T47D (cell line): ENCODE measurements at places on chromosomes 4 and X.

GRCh38 chr4:82998898-82999297 is 11.7 kb downstream of the LIN54 start:
- no peak for DNase-seq

DNA sequence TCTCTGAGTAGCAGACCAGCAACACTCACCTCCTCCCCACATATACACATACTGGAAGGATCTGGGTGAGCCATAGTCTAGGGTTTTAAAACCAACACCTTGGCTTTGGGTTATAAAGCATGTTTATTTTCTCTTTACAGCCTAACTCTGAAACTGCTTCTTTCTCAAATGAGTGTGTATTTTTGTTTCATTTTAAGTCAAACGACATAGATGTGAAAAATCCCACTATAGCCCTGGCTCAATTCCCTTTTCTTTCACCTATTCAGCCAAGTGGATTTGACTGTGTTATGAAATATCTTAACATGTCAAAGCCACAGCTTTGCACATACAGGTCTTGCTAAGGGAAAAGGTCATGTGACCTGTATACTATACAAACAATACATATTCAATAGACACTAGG is 13.8 kb downstream of the NEXMIF start:
- no peak for DNase-seq

DNA sequence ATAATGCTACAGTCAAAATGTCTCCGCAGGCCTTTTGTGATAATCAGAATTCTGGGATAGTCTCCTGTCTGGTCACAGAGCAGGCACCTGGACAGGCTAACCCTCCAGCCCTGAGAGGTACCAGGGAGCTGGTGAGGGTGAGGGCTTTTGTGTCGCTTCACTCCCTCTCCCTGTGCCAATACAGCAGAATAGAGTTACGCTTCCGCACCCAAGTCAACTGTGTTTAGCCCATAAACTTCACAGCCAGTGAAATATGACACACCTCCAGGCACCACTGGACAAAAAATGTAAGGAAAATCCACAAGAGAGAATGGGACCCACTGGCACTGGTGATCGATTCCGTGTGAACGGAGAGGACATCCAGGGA is 1.3 kb downstream of the GAK start:
- DNase-seq, result no peak

GRCh38 chr4:80014531-80014930 is 58.5 kb downstream of the ANTXR2 start:
- no peak for DNase-seq

DNA sequence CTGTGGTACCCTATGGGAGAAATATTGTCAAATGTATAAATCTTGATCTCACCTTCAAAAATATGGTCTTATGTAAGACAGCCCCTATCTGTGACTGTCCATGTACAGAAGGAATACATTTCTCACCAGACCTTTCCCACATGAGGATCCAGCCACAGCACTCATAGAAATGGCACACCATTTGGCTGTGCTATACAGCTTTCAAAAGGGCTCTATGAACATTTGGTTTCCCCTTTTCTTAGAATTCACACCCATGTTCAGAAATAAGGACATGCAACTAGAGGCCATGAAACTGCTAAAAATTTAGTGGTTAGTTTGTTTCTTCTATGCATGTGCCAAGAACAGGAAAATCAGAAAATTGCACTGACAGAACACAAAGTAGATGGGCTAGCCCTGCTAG is 62.7 kb downstream of the ANTXR2 start:
- DNase-seq, result no peak

DNA sequence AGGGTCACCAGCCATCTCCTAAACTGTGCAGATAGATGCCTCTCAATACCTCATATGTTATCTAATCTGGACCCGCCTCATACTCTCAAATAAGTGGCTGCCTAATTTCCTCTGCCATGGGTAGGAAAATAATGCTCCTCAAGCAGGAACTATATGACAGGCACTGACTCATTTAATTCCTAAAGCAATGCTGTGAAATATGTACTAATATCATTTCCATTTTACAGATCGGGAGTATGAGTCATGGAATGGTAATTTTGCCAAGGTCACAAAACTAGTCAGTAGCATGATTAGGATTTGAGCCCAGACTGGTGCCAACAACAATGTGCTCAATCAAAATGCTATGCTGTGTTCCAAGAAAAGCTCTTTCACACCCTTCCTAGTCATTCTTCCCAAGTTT is 3.0 kb upstream of the NXT2 start:
- DNase-seq, result no peak

DNA sequence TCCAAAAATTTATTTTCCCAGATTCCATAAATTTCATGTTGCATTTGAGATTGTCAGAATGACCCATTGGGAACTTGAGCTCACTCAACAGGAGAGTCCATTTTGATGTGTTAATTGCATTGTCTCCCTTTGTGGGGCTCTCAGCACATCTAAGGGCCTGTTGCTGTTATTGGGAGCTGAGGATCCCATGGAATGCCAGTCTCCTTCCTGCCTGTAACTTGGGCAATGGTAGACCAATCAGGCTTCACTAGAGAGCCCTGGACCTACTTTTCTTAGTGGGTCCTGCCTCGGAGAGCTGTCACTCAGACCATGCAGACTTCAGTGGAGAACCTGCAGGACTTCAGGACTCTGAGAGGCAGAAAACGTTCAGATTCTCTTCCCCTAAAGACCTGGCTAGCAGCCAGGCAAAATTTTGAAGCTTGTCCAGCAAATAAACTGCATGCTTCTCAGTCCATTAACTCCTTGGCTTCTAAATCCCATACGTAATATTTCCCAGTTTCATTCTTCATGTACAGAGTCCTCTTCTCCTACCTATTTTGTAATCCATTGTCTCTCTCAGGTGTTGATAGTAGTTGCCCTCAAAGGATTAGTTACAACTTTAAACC is 25.1 kb downstream of the OCRL start:
- DNase-seq, result no peak

GRCh38 chr4:41957634-41958033 is 22.4 kb downstream of the TMEM33 start:
- peak; percentile 33 for DNase-seq

DNA sequence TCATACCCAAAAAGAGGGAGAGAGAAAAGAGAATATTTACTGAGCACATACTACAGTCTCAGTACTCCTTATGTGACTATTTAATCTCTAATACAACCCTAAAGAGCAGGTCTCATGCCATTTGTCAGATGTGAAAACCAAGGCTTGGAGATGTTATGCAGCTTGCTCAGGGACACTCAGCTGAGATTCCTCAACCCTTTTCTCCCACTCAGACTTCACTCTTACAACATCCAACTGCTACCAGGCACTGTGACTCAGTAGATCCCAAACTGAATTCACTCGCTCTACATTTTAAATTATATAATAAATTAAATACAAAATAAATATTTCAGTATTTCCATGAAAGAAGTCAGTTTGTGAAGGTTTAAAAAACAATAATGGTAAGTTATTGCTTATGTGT is 53.7 kb downstream of the TSPAN5 start:
- DNase-seq, result no peak

GRCh38 chrX:9352243-9352642 is 112.6 kb upstream of the TBL1X start:
- no peak for DNase-seq

DNA sequence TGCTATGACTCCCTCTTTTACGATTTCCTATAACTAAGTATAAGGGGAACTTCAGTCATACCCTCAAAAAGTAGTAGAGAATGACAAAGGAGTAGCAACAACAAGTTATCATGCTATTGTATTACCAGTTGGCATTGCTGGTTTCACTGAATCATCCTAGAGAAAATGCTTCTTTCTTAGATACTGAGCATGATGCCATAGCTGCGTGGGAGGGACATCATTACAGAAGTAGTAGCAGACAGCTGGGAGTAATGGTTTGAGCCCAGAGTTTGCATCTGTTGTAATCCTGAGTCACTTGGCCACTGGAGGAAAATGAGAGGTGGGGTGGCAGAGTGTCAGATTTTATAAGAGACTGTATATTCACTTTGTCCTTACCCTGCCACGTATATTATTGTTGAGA is 38.6 kb downstream of the MTMR1 start:
- no peak for DNase-seq

DNA sequence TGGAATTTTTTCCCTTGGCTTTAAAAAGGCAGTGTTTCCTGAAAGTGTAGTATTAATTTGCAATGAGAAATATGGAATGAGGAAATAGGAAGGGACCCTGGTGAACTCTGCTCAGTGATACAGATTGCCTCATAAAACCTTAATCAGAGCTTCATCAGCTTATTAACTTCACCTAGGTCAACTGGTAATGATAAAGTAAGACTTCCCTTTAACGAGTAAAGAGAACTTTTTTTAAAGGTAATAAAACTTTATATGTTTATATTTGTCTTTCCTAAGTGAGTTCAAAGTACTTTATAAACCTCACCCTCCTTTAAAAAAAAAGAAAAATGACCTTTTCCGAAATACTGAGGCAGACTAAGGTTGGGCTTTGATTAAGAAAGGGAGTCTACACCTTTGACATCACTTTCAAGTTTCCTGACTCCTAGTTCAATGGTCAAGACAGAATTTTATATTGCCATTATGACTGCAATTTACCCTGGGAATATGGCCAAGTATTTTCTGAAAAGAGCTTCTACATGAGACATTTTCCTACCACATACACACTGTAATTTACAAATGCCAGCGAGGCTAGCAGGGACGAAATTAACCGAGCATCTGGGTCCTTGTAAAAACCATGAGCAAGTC is 706.3 kb upstream of the TENM3 start:
- no peak for DNase-seq

DNA sequence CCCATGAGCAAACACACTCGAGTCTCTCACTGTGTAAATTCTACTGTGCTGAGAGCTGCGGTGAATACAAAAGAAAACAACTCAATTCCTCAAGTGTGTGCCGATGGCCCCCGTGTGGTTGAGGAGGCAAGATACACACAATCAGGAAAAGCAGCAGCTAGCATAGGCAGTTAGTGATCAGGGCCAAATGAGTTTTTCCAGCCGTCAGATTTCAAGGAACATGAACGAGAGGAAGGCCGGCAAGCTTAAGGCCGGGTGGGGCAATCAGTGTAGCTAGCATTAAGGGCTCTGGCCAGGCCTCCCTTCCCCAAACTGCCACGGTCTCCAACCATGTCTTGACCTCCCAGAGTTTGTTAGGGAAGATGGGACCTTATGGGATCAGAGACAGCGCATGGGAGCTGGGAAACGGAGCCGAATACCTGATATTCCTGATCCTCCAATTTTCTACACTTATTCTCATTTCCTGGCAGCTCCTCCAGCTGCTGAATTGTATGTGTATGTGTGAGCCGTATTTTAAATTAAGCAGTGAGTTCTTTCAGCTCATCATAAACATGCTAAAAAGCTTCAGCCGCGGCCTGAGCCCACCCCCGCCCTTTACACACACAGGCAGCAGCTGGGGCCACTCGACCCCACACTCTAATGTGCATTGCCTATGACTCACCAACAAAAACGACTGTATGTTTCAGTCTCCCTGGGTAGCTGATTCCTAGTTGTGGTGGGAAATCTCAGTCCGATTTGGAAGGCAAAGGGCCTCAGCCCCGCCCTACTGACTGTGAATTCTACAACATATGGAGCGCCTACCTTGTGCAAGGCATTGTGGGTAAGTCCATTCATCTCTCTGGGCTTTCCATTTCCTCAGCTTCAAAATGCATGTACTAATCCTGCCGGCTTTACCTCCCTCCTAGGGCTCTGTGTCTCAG is 59.9 kb downstream of the RTL9 start:
- DNase-seq, result peak; percentile 40

GRCh38 chr4:24260923-24261564 is 323.3 kb downstream of the DHX15 start:
- no peak for DNase-seq

DNA sequence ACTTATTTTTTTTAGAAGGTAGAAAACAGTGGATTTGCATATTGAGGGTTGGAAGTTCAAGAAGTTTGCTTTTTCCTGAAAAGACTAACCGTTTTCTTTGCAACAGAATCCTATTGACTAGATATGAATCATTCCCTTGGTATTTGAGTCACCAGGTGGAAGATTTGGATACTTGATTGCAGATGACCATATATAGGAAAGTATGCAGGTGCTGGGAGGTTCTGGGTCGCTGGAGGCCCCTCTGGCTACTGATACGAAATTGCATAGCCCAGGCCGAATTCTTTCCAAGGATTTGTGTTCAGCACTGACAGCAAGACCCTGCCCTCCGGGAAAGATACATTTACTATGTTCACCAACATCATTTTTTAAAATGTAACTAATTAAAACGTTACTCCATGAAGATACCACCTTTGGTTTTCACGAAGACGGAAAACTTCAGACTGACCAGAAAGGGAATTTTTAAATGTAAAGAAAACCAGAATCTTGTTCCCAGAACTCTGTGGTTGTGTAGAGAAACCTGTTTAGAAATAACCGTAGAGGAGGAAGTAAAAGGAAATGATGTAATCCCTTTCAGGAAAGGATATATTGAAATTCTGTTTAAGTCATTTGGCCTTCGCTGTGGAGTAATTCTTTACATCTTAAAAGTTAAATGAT is 946 bp downstream of the ANXA3 start:
- DNase-seq, result peak; percentile 37

DNA sequence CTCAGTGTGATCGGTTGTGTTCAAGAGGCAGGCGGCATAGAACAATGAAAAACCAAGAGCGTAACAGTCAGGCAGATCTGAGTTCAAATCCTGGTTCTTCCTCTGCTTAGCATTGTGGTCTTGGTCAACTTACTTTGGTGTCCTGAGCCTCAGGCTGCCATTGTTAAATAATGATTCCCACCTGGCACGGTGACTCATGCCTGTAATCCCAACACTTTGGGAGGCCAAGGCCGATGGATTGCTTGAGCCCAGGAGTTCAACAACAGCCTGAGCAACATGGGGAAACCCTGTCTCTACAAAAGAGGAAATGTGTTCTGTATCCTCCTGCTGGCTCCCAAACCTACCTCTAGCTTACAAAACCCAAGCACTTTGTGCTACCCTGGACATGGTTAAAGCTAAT is 129.0 kb upstream of the STX18 start:
- no peak for DNase-seq

- no peak for DNase-seq
Measured at GRCh38 chr4:146346276-146346675, 131.9 kb downstream of the REELD1 start.

DNA sequence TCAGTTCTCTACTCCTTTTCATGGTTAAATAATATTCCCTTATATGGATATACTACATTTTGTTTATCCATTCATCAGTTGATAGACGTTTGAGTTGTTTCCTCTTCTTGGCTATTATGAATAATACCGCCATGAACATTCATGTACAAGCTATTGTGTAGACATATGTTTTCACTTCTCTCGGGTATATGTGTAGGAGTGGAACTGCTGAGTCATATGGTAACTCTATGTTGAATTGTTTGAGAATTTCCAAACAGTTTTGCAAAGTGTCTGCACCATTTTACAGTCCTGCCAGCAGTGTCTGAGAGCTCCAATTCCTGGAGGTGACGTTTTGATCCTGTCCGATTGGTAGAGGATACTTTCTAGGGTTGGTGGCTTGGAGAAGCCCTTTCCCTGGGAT is 23.6 kb downstream of the PLAC1 start:
- DNase-seq, result no peak
